ENCODE measurements at places on chromosomes 16 and 17.
A peak's percentile ranks its signal among the peaks of the same experiment; 100 is the strongest.

DNA sequence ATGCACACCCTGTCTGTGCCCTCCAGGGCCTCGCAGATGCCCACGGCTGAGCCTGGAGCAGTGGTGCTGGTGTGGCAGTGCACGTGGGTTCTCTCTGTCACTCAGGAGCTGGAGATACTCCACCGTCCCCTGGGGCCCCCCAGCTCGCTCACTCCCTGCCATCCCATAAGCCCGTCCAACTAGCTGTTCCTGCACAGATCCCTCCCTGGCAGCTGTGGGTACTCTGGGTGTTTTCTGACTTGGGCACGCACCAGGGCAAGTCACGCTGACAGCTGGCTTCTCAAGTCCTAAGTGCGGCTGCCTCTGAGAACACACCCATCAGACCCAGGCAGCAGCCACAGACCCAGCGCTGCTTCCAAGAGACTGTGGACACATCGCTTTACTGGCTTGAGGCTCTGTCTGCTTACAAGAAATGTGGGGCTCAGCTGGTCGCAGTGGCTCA lies 25.4 kb upstream of the ITGB4 start:
- no peak for DNase-seq

GRCh38 chr16:74926805-74927204 lies 58.1 kb downstream of the WDR59 start:
- DNase-seq, result no peak

DNA sequence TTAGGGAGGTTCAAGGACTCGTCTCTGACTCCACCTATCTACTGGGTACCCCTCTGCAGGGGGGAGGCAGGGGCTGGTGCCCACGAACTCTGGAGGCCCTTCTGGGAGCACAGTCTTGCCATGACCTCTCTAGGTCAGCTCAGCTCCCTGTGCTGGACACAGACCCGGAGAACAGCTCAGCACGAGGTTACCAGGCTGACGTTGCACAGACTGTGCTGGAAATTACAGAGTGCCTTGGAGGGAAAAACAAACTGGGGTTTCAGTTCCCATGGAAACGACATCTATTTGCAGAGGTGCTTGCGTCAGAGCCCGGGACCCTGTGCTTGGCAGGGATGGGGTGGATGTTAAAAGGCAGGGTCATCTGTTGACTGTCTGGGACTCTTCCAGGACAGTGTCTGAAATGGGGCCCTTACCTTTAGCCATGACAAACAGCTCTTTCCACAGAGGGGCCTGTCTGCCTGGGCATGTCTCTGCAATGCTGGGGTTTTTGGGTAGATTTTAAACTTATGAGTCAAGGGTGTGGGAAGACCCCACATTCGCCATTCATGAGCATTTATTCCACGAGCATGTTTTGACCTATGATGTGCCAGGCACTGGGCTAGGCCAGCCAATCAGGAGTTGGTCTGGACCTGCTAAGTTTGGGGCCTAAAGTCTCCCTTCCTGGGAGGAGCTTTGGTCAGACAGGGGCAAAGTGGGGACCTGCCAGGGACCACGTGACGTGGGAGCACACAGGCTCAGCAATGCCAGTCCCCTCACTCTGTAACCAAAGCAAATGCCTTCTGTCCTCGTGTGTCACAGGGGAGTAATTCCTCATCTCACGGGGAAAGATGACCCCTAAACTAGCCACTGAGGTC lies 22.5 kb downstream of the CCR7 start:
- DNase-seq, result peak; percentile 22

- peak; percentile 23 for DNase-seq
These were observed 10.5 kb downstream of the OMG start for GRCh38 chr17:31286587-31286986.

DNA sequence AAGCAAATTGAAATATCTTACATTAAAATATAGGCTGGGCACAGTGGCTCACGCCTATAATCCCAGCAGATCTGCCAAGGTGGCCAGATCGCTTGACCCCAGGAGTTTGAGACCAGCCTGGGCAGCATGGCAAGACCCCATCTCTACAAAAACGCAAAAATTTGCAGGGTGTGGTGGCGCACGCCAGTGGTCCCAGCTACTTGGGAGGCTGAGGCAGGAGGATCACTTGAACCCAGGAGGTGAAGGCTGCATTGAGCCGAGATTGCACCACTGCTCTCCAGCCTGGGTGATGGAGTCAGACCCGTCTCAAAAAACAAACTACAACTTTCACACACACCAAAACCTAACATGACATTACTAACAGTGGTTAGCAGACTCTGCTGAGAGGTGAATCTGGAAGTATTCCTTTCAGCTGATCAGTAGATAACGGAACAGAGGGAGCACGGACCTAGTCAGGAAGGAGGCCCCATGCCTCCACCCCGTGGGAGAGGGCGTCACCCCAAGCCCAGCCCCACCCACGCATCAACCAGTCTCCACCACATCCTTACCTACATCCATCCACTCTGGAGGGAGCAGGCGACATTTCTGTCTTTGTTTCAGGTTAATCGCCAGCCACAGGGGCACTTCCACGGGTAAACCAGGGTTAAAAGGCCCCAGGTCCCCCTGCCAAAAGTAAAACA lies 1.7 kb downstream of the GINS2 start:
- DNase-seq, result no peak

DNA sequence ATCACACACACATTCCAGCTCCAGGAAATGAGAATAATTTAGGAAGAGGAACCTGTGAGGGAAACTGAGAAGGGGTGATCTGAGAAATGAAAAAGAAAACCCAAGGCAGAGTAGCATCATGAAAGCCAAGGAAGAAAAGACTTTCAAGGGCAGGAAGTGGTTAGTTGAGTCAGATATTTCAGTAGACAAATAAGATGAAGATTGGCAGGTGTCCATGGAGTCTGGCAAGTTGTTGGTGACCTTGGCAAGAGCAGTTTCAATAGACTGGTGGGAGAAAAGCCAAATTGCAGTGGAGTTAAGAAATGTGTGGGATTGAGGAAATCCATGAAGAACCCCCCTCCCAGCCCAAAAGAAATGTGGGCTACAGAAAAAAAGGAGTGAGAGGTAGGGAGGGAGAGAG lies 10.7 kb downstream of the GNAO1 start:
- peak; percentile 39 for DNase-seq

DNA sequence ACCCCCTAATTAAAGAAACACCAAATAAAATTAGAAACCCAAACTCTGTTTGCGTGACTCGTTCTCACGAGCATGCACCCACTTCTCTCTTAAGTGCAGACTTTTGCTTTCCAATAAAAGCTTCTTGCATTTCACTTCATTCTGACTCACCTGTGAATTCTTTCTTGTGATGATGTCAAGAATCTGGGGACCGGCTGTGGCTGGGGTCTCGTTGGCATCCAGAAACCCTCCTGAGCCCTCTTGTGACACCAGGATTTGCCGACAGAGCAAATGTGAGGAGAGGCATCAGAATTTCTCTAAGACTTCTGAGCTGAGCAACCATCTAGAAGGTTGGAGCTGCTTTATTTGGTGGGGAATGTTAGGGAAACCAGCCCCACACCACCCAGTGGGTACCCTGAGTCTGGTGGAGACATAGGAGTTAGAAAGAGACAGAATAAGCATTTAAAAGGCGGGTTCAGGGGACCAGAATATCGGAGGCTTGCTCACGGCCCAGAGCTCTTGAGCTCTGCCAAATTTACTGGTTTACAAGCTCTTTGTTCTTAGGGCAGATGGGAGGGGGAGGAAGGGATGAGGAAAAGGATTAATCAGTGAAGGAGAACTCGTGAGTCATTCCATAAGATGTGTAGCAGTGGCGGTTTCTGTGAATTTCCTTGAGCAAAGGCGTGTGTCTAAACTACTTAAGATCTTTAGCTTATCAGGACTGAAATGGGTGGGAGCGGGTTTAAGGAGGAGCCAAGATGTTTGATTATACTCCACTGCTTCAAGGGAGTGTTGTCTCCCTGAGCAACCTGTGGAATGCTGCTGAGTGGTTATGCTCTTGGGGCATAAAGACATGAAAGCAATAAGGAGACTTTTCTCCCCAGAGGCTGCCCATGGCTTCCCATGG lies 24.2 kb upstream of the TMC5 start:
- no peak for DNase-seq

DNA sequence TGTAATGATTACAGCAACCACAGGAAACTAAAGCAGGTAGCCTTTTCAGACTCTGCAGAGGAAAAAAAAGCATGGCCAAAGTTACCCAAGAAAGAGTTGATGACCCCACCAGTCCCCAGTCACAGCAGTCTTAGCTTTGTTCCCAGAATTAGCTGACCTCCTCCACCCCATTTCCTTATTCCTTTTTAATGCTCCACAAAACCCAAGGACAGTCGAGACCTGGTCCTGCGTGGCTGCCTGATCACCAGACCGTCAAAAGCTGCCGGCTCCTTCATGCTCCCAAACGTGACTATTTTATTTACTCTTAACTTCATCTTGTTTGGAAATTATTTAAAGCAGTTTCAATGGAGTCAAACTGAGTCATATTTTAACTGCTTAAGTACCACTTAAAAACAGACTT lies 28.7 kb upstream of the MED9 start:
- DNase-seq, result no peak

- no peak for DNase-seq
These were observed 93.9 kb upstream of the CDH8 start for GRCh38 chr16:62130101-62130500.

GRCh38 chr16:68113059-68113761 lies 28.0 kb downstream of the NFATC3 start:
- no peak for DNase-seq

GRCh38 chr17:7852919-7853690 lies 1.8 kb upstream of the TMEM88 start:
- no peak for DNase-seq

GRCh38 chr16:11528053-11528452 lies 58.7 kb downstream of the LITAF start:
- no peak for DNase-seq

DNA sequence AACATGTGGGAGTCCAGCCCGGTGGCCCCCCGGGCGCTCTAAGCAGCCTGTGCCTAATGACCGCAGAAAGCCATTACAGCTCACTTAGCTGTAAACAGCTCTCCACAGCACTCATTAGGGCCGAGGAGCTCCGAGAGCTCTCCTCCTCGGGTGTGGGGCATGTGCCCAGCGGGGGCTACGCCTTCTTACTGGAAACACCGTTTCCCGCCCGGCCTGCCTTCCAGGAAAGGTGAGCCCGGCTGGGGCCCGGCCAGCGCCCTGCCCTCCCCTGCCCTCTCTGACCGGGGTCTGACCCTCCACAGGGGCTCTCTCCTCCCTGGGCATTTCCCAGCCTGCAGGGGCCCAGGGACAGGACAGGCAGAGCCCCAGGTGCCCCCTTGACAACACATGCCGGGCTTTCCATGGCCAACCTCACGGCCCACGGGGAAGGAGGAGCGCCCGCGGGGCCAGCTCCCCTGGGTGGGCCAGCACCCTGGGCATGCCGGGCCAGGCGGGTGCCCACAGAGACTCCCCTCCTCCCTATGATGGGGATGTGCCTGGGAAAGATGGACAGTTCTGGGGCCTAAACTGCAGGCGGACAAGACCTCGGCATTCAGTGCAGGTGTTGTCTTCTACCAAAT lies 72.6 kb downstream of the SDK2 start:
- no peak for DNase-seq

GRCh38 chr16:29738514-29738913 lies 7.3 kb downstream of the C16orf54 start:
- DNase-seq, result no peak

DNA sequence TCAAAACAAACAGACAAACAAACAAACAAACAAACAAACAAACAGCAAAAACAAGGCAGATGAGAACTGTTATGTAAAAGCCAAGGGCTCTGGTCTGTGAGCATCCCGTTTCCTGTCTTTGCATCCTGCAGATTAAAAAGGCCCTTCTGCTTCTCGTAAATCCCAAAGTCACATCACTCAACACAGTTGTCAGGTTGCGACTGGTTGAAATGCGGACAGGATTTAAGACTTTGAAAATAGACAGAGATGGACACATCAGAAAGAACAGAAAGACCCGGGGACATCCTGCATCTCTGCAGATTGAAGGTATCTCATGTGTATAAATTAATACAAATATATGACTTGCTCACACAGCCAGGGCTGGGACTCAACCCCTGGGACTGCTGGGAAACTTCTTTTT lies 18.2 kb upstream of the TMC7 start:
- no peak for DNase-seq

DNA sequence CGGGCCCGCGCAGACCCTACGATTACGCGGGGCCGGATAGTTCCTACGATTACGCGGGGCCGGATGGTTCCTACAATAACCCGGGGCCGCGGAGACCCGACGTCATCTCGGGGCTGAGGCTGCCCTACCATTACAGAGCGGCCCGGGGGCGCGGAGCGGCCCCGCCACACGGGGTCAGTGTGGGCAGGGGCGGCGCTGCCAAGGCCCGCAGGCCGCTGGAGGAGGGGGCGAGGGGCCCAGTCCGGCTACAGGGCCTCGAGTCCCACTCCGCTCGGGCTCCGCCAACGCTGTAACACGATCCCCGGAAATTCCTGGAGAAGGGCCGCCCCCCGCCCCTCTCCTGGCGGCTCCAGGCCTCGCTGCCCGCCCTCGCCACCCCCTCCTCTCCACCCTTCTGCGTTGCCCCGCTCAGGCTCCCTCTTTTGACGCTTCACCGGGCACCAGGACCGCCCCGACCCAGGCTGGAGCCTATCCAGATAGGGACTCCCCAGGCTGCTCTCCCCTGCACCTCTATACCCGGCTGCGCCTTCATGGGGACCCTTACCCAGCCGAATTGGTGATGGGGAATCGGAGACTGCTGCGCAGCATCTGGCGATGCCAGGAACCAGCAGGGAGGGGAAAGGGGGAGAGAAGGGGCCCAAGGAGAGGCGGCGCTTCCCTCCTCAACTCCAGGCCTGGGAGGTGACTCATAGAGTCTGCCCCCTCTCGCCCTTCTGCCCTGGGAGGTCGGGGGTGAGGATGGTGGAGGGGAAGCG lies at the start of gene RAB34:
Gene RAB34 (minus strand): TSS at position 291 of the 755 bp plus-strand sequence. CDS start 602 bp downstream, outside the sequence.
- peak; percentile 92 for DNase-seq

DNA sequence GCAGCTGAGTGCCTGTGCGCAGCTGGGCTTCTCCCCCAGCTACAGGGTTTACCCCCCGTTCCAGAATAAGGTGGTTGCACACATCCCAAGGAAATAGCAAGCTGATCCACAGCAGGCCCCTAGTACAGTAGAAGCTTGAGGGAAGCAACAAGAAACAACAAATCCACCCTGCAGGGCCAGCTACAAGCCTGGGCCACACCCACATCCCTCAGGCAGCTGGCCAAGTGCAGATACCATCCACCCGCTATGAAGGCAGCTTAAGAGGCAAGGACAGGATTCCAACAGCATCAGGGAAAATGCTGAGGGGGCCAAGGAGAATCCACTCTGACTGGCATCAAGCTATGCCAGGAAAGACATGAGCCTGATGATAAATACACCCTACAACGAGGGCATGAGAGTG lies 66.9 kb upstream of the RCVRN start:
- DNase-seq, result peak; percentile 60

- peak; percentile 71 for DNase-seq
These were observed at the start of gene MEIOC for GRCh38 chr17:44655983-44656710. Gene MEIOC (plus strand): TSS chr17:44656468. CDS start chr17:44656614, 146 bp downstream.

- DNase-seq, result no peak
These were observed 268.7 kb upstream of the SALL1 start for GRCh38 chr16:51419768-51420167.

Measured in common myeloid progenitor, CD34-positive (primary cell).